ENCODE measurements at places on chromosomes 3 and 15.

DNA sequence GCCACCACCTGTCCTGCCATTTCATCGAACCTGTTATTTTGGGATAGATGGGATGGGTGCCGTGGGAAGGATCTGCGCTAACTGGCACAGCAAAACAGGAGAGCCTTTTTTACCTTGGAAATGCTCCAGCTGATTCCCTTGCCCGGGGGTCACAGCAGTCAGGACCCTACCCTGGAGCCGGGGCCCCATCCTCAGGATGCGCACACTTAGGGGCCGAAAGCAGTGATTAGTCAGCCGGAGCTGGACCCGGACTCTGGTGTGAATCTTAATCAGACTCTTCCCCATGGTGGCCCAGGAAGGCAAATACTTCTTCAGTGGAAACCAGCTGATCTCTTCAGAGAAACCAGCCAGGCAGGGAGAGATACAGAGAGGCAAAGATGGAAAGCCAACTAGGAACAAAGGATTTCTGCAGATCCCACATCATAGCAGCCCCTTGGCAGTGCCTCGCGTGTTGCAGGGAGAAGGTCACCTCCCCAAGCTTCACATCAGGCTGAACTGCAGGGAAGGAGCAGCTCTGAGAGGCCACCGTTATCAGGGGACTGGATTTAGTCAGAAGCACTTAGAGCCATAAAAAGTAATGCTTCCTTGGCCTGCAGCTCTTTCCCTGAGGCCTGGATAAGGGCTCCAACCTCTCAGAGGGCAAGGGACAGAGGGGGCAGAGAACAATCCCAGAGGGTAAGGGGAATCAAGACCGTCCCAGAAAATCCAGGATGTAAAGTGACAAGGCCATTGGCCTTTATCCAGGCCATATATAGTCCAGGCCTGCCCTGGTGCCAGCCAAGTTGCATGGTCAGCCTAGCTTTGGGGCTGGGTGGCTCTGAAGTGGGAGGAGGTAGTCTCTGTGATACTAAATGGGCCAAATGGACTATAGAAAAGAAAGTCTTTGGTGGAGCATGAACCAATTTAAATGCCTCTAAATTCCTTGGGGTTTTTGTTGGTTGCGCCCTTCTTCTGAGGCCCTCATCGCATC, 52.9 kb downstream of the WDR76 start:
- no peak for DNase-seq

- no peak for DNase-seq
Measured at GRCh38 chr15:82045179-82045891, 483 bp downstream of the MEX3B start.

DNA sequence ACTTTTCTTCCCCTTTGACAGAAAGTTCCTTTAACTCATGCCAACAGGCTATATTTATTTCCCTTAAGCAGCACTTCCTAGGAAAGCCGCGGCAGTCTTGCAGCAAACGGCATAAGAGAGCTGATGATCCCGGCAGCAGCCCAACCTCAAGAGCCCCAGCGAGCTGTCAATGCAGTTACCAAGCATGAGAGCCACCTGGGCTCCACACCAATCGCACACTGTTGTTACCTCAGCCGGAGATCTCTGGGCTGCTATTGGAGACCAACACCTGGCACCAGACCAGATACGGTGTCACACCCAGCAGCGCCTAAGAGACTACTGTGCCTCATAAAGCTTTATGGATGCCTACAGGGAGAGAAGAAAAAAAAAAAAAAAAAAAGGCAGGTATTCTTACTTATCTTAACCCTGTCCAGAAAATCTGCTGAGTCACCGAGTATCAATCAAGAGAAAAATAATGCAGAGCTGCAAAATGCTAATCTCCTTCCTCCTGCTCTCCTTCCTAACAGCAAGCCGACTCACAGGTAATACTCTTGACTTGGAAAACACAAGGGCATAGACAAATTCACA, 11.7 kb downstream of the ABCC5 start:
- DNase-seq = peak; percentile 50

DNA sequence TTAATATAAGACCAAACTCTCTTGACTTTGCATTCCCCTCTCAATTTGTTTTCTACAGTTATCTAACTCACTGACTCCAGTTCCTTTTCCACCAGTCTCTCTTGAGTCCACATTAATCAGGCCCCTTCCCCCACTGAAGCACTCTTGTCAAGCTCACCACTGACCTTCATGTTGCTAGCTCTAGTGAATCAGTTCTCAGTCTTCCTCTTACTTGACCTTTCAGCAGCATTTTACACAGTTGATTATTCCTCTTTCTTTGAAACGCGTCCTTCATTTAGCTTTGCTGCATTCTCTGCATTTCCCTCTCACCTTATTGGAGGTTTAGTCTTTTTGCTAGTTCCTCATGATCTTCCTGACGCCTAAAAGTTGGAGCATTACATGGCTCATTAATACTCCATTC, 8.3 kb downstream of the PPP2R3A start:
- no peak for DNase-seq

GRCh38 chr3:43298292-43298691, 12.0 kb downstream of the SNRK start:
- DNase-seq = no peak
